ENCODE measurements at places on chromosomes 2 and 18.

DNA sequence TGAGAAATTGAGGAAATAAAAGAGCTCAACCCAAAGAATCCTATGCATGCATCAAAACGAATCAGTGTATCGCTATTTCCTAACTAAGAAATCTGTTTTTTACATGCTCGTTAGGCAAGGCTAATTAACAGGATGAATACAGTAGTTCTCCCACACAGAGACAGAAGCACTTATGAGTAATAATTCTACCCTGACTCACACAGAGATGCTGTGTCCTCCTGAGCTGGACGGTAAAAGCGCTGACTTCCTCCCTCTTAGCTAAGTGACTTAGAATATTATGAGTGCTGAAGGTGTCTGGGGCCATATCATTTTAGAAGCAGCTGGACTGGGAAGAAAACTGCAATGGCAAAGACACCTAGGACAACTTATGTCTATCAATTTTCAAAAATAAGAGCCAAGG, 18.5 kb downstream of the PLEKHM3 start:
- no peak for DNase-seq

GRCh38 chr2:136000502-136000901, 15.1 kb upstream of the DARS1 start:
- peak; percentile 2 for DNase-seq

DNA sequence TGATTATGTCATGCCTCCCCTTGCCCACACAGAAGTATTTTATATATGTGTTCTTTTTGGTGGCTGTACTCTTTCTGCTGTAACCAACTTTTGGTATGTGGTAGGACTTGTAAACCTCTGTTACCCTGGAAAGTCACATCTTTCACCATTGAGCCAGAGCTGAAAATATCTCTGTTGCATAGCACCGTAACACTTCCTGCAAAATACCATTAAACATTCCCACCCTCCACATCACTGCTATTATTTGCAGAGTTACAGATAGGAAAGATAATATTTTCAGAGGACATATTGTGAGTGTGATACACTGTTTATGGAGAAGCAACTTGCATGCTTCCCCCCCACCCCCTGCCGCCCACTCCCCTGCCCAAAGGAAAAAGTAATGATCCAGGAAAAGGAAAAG, 44.8 kb downstream of the CAB39 start:
- DNase-seq: peak; percentile 85

DNA sequence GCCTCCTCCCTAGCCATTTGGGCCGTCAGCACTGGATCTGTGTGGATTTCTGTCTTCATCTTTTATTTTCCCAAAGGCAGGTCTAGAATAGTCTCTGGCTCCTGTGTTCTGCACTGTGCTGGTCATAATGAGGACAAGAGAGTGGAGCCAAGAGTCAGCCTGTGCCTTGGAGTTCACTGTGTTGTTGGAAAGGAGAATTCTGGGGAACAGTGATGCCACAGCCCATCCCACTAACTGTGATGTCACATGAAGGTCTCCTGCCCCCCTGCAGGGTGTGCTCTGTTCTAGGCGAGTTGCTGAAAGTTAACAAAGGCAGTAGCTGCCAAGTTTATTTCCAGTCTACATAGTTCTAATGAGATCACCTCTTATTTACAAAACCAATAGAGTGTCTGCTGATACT, 248.5 kb downstream of the TPGS2 start:
- peak; percentile 32 for DNase-seq

GRCh38 chr2:72040629-72041571, 106.8 kb downstream of the CYP26B1 start:
- peak; percentile 5 for DNase-seq

DNA sequence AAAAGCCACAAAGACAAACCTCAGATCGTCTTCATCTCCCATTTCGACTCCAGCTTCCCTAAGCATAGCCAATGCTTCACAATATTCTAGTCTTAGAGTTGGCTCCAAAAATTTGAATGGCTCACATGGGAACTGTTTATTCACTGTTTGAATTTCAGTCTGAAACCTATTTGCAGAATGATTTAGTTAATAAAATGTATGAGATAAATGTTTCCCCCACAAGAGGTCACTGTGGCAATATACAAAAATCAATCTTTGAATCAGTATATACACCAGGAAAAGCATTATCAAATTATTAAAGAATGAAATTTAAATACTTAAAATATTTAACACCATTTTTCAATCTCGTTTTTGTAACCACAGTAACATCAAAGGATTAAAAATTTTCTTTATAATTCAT, 40.0 kb upstream of the MCM6 start:
- DNase-seq: no peak

DNA sequence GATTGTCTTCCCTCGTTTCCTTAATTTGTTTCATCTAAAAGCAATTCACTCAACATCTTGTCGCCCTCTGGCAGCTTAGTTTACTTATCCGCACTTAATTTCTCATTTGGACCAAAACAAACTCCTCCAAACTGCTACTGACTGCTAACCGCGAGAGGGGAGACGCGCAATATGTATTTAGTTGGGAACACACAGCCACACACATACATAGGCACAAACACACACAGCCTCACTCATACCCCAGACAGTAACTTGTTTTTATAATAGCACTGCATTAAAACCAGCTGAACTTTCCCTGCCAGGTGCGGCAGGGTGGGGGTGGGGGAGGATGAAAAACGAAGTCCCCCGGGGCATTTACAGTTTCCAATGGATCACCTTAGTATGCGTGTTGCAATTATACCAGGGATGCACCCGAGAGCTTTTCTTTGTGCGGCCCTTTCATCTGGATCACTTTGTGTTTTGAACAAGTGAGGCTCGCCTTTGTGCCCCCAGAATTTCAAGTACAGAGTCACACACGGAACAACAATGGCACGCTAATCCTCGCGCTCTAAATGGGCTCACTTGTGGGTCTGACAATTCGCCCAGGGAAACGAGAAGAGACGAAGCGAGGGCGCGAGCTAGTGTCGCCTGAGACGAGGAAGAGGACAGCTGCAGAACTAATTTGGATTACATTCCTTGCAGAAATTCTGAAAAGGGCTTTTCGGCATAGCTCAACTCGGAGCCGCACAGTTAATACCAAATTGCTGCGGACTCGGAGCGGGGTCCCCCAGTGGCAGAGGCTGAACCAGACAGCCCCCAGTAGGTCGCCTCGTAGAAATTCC, 2.4 kb downstream of the ERBB4 start:
- no peak for DNase-seq

DNA sequence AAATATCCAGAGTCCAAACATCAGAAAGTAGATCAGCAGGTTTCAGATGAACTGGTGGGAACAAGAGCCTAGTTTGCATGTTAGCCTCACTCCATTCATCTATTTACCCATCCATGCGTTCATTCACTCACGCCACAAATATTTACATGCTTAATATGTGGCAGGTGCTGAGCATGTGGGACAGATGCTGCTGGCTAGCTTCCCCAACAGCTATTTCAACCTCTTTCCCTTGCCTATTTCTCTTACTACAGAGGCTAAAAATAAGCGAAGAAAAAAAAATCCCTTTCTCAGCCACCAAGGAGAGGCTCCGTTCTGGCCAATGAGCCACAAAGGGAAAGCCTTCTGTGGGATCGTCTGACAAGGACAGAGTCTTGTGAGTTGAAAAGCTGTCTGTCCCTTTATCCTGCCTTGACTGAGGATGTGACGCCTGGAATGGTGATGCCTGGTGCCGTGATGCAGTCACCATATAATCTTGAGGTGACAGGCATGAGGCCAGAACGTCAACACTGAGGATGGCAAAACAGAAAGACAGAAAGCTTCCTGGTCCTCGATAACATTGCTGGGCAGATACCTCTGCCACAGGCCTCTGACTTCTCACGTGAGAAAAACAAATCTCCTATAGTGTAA, 78.2 kb downstream of the KCTD1 start:
- no peak for DNase-seq

GRCh38 chr18:73201940-73202339, 334.2 kb upstream of the NETO1 start:
- DNase-seq: peak; percentile 33

GRCh38 chr2:215332872-215333595, 21.2 kb downstream of the ATIC start:
- DNase-seq: no peak

- no peak for DNase-seq
Observed at GRCh38 chr18:57243624-57244179, 96.8 kb downstream of the BOD1L2 start.

GRCh38 chr2:219261024-219261855, 7.5 kb upstream of the TUBA4A start:
- DNase-seq: no peak

DNA sequence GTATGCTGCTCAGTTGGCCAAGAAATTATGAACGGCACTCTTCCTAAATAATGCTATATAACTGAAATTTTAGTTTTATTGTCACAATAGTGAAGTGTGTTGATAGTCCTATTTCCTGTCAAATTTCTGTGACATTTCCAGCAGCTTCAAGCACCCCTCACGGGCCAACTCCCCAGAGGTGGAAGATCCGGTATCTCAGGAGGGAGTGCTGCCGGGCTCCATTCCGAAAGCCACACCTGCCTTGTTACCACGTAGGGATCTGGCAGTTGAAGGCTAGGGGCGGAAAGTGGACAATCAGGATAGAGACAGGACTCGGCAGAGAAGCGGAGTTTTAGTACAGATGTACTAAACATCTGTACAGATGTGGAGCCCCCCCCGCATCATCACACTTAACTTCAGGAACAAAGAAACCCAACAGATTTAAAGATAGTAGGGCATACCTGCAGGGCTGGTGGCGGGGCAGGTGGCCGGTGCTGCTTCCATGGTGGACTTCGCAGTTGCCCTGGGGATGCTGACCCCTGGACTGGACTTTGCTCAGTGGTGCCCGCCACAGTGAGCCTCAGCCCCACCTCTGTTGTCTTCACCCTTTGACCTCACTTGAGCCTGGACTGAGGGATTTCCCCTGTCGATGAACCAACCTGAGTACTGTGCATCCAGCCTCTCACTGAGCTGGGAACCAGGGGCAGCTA, 22.3 kb downstream of the ASAP2 start:
- DNase-seq: no peak

DNA sequence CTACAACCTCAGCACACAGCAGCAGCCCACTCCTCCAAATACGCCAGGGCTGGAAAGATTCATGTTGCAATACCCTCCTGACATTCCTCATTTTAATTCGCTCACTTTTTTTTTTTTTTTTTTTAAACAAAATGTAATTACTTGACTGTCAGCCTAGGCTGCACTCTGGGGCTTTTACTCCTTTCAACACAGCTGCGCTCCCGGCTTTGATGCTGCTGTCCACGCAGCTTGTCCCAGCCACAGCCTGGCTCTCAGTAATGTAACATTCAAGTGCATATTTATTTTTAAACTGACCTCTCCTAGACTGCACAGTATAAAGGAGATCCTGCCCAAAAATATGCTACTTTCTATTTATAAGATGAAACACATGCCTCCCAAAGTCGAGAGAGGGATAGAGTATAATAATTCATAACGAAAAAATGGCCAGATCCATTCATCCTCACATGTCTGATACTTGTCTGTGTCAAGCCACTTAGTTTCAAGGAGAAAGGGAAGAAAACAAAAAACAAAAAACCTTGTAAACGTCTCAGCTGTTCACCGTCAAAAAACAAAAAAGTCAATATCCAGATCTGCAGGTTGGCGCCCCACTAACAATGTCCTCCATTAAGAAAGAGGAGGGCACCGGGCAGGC, 949 bp downstream of the CDC42EP3 start:
- no peak for DNase-seq

GRCh38 chr2:124561486-124561885, 536.4 kb downstream of the CNTNAP5 start:
- DNase-seq: no peak

- peak; percentile 79 for DNase-seq
Observed at GRCh38 chr2:39593439-39594393, 72.0 kb upstream of the TMEM178A start.

- peak; percentile 84 for DNase-seq
Observed at GRCh38 chr18:35355140-35355618, 11.0 kb upstream of the ZNF24 start.

DNA sequence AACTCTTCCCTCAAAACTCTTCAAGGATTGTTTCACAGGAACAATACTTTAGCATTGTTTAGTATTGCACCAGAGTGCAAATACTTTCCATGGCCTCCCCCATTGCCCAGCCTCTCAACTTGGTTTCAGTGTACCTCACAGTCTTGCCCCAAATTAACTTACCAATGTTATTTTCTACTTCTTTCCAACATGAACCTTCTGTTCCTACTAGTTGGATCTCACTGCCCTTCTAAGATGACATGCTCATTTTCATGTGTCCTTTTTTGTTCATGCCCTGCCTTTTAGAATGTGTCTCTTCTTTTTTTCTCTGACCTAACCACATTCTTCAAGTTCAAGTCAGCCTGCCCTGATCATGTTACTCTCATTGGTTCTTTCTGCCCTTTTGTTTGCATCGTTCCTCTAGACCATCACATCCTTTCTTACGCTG, 4.1 kb downstream of the SPATS2L start:
- DNase-seq: peak; percentile 64

DNA sequence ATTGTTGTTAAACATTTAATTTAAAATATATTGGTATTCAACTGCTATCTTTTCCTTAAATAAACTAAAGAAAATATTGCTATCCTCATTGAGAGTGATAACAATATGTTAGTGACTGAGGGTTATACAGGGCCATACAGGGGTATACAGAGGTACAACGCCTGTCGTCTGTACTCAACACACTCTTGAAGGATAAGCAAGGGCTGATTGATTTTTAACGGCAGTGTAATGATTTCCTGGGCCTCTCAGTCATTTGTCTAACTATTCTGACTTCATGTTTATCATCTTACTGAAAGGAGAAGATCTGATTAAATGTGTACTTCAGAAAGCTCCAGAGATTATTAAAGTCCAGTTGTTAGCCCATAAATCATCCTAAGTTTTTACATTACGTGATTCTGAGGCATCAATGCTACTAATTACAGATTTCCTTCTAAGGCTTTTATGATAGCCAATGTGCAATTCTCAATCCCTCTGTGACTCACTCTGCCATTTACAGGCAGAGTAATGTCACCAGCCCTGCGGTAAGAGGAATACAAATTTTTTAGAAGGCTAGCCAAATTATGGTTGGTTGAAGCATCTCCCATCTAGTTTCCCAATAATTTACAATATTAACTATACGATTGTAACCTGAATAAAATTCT, 893.0 kb upstream of the CHAC2 start:
- no peak for DNase-seq

GRCh38 chr18:1732143-1732542, 827.5 kb downstream of the ADCYAP1 start:
- no peak for DNase-seq

GRCh38 chr2:120761911-120762310, 26.2 kb downstream of the GLI2 start:
- DNase-seq: no peak

GRCh38 chr18:8049147-8049546, 482.0 kb downstream of the PTPRM start:
- DNase-seq: no peak
